T-cell (primary cell): ENCODE measurements at places on chromosomes 6 and 20.

DNA sequence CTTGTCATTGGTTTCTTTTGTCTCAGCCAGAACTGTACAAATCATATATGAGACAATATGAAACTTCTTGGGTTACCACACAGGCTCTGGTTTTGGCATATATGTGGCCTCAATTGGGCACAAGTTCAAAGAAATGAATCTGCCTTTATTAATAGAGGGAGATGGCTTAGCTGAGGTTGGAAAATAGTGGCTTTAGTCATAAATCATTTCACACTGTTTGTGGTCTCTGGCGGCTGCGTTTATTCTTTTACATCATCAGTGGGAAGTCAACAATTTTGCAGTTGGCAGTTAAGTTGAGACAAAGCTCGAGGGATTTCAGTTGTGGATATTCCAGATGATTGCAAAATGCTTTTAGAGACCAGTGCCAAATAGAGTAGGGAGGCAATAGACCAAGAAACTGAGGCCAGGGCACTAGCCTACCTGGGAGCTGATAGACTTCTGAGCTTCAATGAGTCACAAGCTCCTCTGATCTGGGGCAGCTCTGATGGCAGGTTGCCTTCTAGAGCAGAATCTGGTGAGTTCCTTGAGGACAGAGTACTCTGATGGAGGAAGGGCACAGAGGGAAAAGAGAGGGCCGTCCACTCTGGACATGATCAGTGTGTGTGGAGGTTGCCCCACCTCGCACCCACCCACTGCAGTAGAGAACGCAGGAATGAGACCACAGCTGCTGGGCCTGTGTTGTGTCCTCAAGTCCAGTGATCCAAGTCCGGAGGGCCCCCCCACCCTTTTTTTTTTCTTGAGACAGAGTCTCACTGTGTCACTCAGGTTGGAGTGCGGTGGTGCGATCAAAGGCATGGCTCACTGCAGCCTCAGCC, 73.5 kb downstream of the ARMC2 start:
- DNase-seq, result no peak

DNA sequence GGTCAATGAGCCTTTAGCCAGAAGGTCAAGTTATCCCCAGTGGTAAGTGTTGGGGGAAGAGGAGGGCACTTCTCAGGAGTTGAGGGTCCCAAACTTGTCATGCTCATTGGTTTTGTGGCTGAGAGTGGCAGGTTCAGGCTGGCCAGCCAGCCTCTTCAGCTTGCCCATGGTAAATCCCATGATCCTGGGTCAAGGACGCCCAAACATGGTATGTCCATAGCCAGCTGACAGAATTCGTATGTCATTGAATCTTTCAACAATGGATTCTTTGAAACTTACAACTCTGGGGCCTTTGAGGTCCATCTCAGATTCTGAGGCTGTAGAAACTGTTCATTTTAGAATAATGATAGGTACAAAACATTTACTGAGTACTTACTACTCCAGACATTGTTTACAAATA, 36.1 kb upstream of the RSPO4 start:
- no peak for DNase-seq

GRCh38 chr6:136076496-136076895, 173.6 kb downstream of the MTFR2 start:
- no peak for DNase-seq

GRCh38 chr6:137715589-137716045, 151.4 kb upstream of the TNFAIP3 start:
- peak; percentile 71 for DNase-seq

DNA sequence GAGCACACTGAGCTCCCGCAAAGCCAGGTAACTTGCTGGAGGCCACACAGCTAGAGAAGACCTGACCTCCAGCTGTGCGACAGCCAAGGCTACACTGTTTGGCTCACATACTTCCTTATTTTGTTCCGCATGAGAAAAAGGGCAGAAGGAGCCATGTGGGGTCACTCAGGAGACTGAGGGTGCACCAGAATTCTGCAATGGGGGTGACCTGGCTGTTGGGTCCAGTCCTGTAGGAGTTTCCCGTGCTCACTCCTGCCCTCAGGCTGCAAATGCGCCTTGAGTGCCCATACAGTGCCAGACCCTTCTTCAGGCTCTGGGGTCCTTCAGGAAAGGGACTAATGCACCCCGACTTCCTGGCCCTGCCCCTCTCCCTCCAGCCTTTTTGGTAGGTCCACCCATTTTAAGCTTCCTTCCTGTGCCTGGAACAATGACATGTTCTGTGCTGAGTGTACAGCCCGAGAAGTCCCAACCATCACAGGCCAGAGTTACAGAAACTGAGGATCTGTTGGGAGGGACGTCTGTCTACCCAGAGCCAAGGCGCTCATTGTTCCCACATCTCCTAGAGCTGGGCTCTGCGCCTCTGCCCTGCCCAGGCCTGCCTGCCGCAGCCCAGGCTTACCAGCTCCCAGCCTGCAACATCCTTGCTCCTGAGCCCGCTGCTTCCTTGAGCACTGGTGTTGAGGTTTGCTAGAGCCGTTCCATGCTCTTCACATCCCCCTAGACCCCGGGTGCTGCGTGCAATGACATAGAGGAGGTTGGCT, 33.5 kb upstream of the CD93 start:
- DNase-seq, result no peak

DNA sequence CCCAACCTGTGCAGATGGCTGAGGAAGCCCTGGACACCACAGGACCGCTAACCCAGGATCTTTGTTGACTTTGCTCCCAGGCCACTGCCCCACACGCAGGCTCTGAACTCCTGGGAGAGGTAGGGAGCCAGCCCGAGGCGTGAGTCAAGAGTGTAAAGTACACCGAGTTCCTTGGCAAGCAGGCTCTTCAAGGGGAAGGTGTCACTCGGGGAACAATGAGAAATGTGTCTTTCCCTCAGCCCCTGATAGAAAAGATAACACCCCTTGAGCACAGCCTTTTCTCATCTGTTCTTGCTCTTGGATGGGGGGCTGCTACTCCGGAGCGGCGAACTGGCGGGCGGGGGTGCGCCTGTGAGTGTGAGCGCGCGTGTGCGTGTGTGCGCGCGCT, 472 bp upstream of the EDN3 start:
- no peak for DNase-seq

DNA sequence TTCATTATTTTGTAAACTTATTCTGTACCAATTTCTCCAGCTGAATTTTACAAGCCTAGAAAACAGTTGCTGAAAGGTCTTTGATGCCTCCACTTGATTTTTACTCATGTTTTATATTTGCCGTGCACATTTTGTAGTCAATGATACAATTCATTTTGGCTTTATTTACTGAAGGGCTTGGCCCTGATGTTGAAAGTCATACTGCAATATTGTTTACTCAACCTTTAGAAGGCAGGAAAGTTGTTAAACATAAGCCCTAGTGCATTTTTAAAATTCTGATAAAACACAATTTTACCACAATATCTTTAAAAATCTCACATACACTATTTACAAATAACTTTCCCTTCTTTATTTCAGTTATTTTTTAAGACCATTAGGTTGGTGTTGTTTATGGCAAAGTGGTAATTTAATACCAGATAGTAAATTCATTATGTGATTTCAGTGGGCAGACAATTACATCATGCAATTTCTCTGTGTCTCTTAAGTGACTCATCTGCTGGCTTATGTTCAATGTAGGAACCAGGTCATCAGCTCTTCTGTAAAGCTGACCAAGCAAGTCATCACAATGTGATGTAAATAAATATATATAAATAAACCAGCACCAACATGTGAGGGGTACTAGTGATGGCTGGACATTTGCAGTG, 121.1 kb upstream of the SLC35B3 start:
- DNase-seq, result no peak

GRCh38 chr20:16947479-16947878, 199.3 kb downstream of the OTOR start:
- no peak for DNase-seq

- DNase-seq, result peak; percentile 47
Observed at GRCh38 chr20:23086056-23086566, at the start of gene CD93. Gene CD93, minus strand, starts transcription at chr20:23086324. Its CDS starts 132 bp downstream, at chr20:23086192.

DNA sequence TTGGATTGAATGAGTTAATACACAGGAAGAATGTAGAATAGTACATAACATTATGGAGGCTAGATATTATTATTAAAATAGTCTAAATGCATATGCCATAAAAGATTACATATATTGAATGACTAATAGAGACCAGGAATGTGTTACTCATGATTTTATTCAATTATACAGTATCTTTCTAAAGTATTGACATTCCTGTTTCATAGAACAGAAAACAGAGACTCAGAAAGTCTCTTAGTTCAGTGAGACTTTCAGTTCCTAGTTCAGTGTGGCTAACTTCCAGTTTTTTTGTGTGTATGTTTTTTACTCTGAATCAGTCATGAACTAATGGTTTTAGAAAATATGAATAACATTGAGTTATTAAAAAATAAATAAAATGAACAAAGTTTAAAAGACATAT, 34.6 kb upstream of the TMEM244 start:
- no peak for DNase-seq

- DNase-seq, result no peak
Observed at GRCh38 chr20:51712501-51713212, 55.5 kb downstream of the ATP9A start.

GRCh38 chr6:43983632-43984031, 143.6 kb downstream of the MRPL14 start:
- no peak for DNase-seq

- no peak for DNase-seq
Observed at GRCh38 chr6:88517737-88518136, 351.6 kb upstream of the CNR1 start.

- no peak for DNase-seq
Observed at GRCh38 chr20:53829255-53829723, 235.7 kb upstream of the ZNF217 start.

DNA sequence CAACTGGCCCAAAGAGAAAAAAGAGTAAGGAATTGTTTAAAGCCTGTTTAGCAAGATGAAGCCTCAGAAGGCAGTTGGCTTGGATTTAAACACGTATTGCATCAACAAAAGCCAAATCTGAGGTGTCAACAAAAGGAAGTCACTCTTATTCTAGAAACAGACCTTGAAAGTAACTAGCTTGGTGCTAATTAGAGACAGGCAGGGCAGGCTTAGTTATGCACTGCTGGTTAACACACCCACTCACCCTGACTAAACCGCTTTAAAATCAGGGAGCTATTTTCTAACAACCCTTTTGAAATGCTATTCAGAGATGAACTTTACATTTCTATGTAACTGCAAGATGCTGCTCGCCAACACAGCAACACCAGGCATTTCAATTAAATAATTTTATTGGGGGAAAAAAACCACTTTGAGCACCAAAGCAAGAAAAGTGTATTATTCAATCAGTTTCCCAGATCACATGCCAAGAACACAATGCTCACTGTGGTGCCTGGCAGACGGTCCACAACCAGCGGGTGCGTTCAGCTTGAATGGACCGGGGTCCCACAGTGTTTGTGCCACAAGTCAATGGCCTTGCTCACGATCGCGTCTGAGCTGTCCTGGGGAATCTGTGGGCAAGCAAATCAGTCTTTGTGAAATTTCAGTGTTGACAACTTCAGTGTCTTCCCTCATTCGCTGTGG, 23.6 kb downstream of the TBC1D7 start:
- no peak for DNase-seq

- DNase-seq, result no peak
Observed at GRCh38 chr20:58996226-58996611, 10.8 kb downstream of the CTSZ start.

DNA sequence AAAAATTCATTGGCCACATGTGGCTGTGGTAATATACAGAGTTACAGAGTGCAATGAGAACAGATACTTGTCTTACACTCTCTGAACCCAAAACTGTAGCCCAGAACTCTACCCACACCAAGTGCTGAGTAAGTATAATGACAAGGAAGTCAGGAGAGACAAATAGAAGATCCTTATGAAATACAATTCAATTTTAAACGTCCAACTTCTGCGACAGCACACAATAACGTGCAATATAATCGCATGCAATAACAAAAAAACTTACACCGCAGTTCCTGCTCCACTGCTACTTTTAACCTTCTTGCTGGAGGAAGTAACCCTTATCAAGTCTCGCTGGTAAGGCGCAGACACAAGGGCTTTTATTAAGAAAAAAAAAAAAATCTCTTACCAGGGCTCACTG, 881 bp downstream of the SFT2D1 start:
- DNase-seq, result no peak

DNA sequence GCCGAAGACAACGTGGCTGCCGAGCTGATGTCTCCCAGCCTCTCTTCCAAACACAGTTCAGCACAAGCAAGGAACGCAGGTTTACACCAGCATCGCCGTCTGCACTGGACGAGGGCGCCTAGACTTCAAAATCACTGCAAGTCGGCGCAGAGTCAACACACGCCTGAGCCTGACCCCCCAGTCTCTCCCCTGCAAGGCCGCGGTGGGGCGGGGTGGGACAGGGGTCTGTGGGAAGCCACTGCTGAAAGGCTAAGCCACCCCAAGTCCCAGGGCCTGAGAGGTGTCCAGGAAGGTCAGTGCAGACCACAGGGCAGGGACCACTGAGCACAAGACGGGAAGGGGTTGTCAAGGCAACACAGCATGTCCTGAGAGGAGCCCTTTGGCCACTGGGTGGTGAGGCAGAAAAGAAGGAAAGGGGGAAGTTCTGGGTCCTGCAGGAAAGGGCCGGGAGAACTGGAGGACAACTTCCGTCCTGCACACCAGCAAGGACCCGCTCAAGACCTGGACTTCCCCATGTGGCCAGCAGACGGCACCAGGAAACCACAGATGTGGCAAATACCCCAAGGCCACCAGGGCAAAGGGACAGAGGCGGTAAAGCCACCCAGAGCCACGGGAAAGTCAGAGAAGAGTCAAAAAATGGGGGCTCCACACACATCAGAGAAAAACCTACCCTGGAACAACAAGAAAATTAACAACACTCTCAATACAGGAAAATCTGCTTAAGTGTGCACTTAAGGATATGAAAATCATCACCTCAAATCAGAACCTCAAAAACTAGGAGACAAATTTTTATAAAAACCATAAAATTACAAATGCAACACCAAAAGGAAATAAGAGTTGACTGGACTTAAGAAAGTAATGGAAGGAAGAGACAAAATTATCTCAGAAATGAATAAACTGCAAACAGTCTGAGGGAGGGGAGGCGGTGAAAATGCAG, 84.8 kb downstream of the TAF4 start:
- DNase-seq, result no peak

- DNase-seq, result no peak
Observed at GRCh38 chr6:124487623-124488431, 474.4 kb upstream of the RNF217 start.

GRCh38 chr6:35723587-35723986, 13.2 kb upstream of the ARMC12 start:
- DNase-seq, result no peak

DNA sequence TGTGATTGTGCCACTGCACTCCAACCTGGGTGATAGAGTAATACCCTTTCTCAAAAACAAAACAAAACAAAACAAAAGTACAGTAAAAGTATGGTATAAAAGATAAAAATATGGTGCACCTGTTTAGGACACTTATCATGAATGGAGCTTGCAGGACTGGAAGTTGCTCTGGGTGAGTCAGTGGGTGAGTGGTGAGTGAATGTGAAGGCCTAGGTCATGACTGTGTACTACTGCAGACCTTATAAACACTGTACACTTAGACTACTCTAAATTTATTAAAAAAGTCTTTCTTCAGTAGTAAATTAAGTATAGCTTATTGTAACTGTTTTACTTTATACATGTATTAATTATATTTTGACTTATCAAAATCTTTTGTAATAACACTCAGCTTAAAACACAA, 46.0 kb downstream of the ZFP64 start:
- no peak for DNase-seq

GRCh38 chr20:5153612-5154542, 27.1 kb downstream of the CDS2 start:
- DNase-seq, result no peak
